ENCODE measurements at places on chromosomes 16 and 17.

DNA sequence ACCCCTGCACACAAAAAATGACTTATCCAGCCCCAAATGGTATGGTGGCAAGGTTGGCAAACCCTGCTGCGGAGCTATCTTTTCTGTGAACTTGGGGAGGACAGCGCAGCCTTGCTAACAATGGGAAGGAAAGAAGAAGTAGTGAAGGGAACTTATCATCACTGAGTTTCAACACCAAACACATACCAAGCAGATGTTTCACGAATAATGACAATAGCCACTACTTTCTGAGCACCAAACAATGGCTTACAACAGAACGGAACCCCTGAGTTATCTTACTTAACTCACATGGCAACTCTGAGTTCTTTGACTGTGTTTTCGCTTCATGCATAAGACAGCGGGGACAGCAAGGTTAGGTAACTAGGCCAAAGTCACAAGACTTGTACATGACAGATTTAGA lies 148.9 kb downstream of the XYLT1 start:
- DNase-seq: peak; percentile 18

DNA sequence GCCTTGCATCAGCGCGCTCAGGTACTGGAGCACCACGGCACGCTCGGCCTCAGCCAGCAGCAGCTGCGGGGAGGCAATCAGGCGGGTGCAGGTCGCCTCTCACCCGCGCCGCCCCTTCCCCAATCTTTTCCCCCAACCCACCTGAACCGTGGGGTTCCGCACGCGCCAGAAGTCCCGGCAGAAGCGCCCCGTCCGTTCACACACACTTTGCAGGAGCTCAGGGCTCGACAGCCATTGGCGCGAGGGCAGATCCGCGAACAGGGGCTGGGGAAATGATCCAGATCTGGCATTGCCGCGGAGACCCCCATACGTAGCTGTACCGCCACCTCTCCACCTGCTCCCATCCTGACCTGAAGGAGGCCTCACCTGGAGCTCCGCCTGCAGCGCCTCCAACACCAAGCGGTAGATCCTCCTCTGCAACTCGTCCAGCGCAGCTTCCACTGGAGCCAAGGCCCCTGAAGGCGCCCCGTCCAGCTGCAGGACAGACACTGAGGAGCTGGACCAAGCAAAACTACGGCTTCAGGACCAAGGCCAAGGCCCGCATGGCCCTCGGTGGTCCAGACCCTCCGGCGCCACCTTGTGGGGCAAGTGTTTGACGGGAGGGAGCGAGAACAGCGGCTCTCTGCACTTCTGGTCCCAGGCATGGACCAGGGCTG lies 1.4 kb upstream of the MATCAP1 start:
- DNase-seq: peak; percentile 85

DNA sequence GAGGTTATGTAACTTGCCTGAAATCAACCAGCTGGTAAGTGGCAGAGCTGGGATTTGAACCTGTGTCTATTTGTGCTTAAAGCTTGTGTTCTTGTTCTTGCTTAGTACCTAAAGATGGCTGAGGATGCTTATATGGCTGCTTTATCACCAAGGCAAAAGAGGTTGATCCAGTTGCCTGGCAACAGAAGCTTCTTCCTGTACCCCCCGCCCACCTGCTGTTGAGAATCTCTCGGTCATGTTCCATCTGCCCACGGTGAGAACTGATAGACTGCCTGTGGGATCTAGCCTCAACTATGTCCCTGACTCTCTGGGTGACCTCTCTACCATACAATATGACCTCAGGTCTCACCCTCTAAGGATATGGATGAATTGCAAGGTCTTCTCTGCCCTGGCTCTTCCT lies 60.7 kb downstream of the ABCC6 start:
- no peak for DNase-seq

- DNase-seq: no peak
Observed at GRCh38 chr17:42342242-42343008, 45.8 kb downstream of the STAT3 start.

GRCh38 chr17:304461-304860 lies 48.1 kb downstream of the RPH3AL start:
- DNase-seq: no peak

DNA sequence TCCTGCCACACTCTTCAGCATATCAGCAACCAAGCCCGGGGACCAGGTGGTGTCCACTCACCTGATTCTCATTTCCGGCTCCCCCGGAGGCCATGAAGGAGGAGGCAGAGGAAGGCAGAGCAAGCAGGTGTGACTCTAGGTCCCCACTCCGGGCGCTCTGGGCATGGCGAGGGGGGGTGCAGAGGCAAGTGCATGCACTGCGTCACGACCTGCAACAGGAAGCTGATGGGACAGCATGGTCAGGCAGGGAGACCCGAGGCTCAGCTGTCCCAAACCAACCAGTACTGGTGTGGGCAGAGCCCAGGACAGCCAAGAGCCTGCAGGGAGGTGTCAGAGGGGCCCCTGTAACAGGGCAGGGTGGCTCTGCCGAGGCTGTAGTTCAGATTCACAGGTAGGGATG lies 2.1 kb upstream of the ENGASE start:
- no peak for DNase-seq

GRCh38 chr17:40251576-40251975 lies 32.5 kb downstream of the WIPF2 start:
- DNase-seq: no peak

DNA sequence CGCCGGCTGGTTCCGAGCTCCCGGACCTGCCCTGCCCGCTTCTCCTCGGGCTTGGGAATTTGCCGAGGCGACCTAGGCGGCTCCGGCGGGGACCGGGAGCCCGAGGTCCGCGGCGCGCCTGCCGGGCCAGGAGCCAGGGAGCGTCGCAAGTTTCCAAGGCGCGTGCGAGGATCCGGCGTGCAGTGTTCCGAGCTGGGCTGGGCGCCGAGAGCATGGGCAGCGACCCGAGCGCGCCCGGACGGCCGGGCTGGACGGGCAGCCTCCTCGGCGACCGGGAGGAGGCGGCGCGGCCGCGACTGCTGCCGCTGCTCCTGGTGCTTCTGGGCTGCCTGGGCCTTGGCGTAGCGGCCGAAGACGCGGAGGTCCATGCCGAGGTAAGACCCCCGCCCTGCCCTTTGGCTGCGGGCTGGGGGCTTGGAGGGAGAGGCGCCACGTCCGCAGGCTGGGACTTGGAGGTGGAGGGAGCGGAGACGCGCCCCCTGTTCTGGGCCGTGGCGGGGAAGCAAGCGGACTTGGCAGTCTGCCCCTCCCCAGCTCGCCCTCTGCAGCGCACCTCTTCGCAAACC lies 668 bp downstream of the MMP15 start:
- DNase-seq: no peak

GRCh38 chr16:11418506-11418905 lies 73.2 kb downstream of the RMI2 start:
- DNase-seq: no peak

DNA sequence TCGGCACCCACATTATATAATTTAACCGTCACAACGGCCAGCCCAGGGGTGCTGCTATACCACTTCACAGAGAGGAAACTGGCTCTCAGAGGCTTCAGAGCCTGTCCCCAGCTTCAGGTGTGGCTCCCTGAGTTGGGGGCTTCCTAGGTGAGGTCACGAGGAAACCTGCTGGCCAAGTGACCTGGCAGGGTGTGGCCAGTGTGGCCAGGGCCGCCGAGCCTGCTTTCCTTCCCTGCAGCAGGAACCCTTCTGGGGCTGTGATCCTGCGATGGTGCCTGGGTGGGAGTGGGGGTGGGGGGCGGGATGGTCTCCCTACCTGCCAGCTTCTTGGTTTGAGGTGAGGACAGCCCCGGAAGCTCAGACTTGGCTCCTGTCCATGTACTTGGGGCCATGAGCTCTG lies 39.9 kb downstream of the ADCY7 start:
- DNase-seq: no peak

- DNase-seq: no peak
Observed at GRCh38 chr17:60790205-60790604, 112.6 kb downstream of the BCAS3 start.

DNA sequence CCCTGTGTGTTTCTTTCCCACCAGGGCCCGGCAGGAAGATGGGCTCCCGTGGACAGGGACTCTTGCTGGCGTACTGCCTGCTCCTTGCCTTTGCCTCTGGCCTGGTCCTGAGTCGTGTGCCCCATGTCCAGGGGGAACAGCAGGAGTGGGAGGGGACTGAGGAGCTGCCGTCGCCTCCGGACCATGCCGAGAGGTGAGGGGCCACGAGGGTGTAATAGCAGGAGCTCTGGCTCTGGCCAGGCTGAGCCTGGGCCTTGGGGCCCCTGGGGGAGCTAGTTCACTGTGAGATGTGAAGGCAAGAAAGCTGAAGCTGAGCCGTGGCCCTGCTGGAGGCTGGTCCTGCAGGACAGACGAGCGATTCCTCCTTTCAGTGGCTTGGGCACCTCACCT lies 20.0 kb downstream of the C1QTNF1 start:
- no peak for DNase-seq
